ENCODE measurements at places on chromosomes 3 and 15. TPM values are rescaled to one million over a fixed set of nuclear protein-coding genes. Genes with fewer than 3 reads are reported as not detected.
A peak's percentile ranks its signal among the peaks of the same experiment; 100 is the strongest.

GRCh38 chr15:100229181-100230163, 112.3 kb downstream of the ADAMTS17 start:
- H3K27ac ChIP-seq = peak overlapping the region; percentile 1
- peaks cover 2% of the 10 kb centered on the region for H3K36me3 ChIP-seq
- H3K4me3 ChIP-seq = no peak overlapping the region

DNA sequence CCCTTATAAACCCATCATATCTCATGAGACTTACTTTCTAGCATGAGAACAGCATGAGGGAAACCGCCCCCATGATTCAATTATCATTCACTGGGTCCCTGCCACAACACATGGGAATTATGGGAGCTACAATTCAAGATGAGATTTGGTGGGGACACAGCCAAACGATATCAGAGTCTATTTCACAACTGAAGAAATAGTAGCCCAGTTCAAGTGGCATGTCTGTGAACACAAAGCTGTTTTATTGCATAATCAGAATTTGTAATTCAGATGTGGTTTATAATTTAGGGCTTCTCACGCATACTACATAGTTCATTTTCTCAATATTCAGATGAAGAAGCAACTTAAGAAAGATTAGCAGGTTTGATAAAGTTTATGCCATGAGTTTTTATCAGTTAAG, 1188.0 kb upstream of the ALCAM start:
- no peaks in the 10 kb centered on the region for H3K36me3 ChIP-seq
- no peak overlapping the region for H3K4me3 ChIP-seq
- H3K27me3 ChIP-seq = no peaks in the 10 kb centered on the region
- no peak overlapping the region for H3K27ac ChIP-seq
- no peak for DNase-seq
- H3K4me1 ChIP-seq = no peaks in the 10 kb centered on the region

DNA sequence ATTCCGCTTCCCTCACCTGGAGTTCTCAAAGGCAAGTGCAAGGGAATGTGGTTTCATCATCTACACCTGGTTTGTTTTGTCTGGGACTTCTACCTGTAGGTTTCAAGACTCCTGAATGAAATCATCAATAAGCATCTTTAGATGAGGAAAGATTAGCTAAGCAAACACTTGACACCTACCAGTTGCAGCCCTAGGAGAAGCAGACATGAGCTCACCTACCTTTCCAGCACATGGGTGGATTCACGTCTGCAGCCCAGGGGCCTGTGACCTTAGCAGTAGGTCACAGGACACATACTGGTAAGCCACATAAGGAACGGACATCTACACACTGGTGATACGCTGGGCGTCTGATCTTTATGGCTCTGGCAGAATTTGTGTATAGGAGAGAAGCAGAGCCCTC, 26.7 kb downstream of the SLCO2A1 start:
- peaks cover 13% of the 10 kb centered on the region for H3K27me3 ChIP-seq
- no peak overlapping the region for H3K4me3 ChIP-seq
- no peaks in the 10 kb centered on the region for H3K36me3 ChIP-seq

DNA sequence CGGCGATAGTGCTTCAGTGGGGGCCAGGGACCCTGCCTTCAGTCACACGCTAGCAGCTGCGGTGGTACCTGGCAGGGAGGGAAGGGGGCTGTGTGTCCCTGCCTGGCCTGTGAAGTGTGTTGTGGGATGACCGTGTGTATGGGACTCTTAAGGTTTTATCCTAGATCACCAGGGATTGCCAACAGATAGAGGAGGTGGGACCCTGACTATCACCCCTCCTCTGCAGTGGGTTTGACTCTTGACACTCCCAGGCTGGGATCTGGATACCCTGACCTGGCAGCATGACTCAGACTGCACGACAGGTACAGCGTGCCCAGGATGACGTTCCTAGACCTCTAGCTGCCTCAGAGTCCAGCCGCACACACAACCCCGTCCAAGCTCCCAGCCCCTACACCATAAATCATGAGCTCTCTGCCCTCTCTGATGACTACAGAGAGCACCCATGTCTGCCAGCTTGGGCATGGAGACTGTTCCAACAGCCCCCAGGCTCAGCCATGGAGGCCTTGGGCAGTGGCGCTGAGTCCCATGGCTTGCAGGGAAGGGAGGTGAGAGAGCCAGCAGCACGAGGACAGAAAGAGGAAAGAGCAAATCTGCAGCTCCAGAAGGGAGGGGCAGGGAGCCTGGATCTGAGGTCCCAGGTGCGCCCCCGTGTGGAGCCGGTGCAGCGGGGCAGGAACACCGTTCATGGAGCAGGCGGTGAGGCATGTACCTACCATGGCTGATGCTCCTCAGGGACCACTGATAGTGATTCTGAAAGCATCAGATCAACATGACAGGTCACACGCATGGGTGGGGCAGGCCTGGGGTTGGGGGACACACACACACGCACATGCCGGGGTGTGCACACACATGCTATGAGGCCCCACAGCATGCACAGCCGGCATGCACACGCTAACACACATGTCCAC, 71.0 kb downstream of the ADAMTS7 start:
- peaks cover 5% of the 10 kb centered on the region for H3K4me1 ChIP-seq
- no peak overlapping the region for H3K4me3 ChIP-seq
- DNase-seq = peak; percentile 81
- H3K27me3 ChIP-seq = peaks cover 6% of the 10 kb centered on the region

RHO gene
- total RNA-seq = not detected

CTXN2 gene
- total RNA-seq = not detected

DNA sequence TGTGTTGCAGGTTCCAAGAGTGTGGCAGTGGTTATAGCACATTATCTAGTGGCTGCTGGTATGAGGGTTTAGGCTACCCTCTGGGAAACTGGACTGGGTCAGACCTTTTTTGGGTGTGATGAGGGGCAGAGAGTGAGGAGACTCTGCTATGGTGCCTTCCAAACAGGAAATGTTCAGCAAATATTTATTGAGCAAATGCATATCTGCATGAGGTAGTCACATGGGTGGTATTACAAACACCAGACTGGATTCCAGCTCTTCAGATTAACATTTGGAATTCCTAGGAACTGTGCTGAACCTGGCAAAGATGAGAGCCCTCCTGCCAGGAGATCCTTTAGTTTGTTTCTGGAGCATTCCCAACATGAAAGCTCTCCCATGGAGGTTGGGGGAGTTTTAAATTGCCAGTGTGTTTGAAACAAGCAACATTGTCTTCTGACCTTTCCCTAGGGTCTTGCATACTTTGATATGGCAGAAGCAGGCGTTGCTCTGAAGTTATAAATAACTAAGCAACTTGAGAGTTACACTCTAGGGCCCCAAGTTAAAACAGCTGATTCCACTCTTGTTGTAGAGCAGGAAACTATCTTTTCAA, 341.2 kb upstream of the C2CD4B start:
- no peaks in the 10 kb centered on the region for H3K4me1 ChIP-seq
- no peaks in the 10 kb centered on the region for H3K36me3 ChIP-seq
- no peak overlapping the region for H3K27ac ChIP-seq
- H3K4me3 ChIP-seq = no peak overlapping the region
- DNase-seq = no peak

DNA sequence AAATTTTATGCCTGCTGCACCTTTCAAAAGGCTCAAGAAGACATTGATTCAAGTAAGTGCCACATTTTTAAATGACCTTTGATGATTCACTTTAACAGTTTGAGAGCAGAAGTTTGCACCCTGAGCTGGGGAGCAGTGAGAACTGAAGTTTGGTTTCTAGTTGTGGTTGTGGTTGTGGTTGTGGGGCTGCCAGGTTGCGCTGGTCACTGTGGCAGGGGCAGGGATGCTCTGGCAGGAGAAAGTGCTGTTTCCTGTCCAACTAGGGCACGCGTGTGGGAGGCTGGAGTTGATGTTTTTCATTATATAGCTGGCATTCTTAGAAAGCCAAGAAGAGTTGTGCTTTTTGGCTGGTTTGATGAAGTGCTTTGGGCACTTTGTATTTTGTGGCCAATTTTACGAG, 339.7 kb upstream of the NR2F2 start:
- no peak overlapping the region for H3K27ac ChIP-seq
- DNase-seq = no peak
- no peaks in the 10 kb centered on the region for H3K36me3 ChIP-seq

GRCh38 chr3:120742849-120743365, 363 bp downstream of the GTF2E1 start:
- peak overlapping the region; percentile 85 for H3K4me3 ChIP-seq
- peaks cover 23% of the 10 kb centered on the region for H3K4me1 ChIP-seq
- H3K27me3 ChIP-seq = no peaks in the 10 kb centered on the region
- peak overlapping the region; percentile 90 for H3K27ac ChIP-seq

ALDH1A2 gene
- 0.62 TPM for total RNA-seq

GRCh38 chr15:58497046-58497785, 65.4 kb downstream of the LIPC start:
- peaks cover 32% of the 10 kb centered on the region for H3K4me1 ChIP-seq
- peak overlapping the region; percentile 63 for H3K27ac ChIP-seq
- H3K27me3 ChIP-seq = no peaks in the 10 kb centered on the region
- H3K4me3 ChIP-seq = no peak overlapping the region
- peaks cover 34% of the 10 kb centered on the region for H3K36me3 ChIP-seq
- no peak for DNase-seq

GRCh38 chr3:37423825-37424224, 249.4 kb upstream of the LRRFIP2 start:
- no peak overlapping the region for H3K4me3 ChIP-seq
- no peaks in the 10 kb centered on the region for H3K4me1 ChIP-seq
- H3K27ac ChIP-seq = no peak overlapping the region
- H3K36me3 ChIP-seq = peaks cover 27% of the 10 kb centered on the region
- no peaks in the 10 kb centered on the region for H3K27me3 ChIP-seq
- DNase-seq = no peak

TF gene
- total RNA-seq = 0.60 TPM

DIPK2A gene
- 17.1 TPM for total RNA-seq

DNA sequence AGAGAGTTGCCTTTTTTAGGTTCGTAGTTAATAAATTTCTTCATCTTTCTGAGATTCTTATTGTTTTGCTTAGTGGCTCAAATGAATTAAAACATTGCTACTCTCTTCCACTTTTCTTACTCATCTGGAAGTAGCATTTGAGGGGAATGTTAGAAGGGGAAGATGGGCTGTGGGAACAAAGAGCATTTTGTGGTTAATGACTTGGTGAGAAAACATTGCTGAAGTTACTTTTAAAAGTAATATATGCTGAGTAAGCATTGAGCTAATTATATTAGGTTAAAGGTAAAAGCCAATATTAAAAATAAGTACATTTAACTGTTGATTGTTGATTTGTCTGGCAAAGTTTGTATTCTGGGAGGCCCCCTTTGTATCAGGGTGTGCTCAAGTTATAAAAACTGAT, 5.7 kb downstream of the MORF4L1 start:
- H3K4me3 ChIP-seq = peak overlapping the region; percentile 49
- no peaks in the 10 kb centered on the region for H3K27me3 ChIP-seq
- no peak overlapping the region for H3K27ac ChIP-seq
- H3K4me1 ChIP-seq = peaks cover 39% of the 10 kb centered on the region
- peaks cover 19% of the 10 kb centered on the region for H3K36me3 ChIP-seq
